T-helper 2 cell (primary cell): ENCODE measurements at places on chromosomes 4 and X.
A peak's percentile ranks its signal among the peaks of the same experiment; 100 is the strongest.

DNA sequence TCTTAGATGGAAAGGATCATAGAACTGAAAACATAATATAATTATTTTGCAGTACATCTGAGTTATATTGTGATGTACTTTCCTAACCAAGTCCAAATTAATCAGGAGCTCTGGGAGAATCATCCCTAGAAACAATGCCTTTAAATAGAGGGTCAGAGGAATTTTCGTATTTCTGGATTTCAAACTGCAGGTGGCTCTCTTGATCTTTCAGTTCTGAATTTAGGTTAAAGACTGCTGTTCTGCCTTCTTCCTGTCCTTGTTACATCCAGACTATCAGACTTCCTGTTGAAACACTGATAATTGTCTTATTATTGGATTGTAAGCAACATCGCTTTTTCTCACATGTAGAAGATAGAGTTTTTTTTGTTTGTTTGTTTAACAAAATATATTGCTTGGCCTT, 142.7 kb downstream of the RPA4 start:
- no peak for DNase-seq

DNA sequence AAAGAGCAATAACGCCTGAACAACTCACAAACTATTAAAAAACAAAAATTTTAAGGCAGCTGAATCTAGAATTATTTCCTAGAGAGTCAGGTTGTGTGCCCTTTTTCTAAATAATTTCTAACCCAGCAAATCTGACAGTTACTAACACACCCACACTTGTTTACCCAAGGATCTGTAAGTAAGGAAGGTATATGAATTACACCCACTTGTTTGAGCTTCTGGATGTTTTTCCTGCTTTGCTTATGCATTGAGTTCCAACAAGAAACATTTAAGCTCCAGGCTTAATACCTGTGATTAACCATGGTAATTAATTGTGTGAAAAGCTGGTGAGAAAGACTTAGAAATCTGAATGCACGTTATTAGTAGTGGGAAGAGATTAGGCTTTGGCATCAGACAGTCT, 1.5 kb downstream of the NIPAL1 start:
- DNase-seq: no peak

DNA sequence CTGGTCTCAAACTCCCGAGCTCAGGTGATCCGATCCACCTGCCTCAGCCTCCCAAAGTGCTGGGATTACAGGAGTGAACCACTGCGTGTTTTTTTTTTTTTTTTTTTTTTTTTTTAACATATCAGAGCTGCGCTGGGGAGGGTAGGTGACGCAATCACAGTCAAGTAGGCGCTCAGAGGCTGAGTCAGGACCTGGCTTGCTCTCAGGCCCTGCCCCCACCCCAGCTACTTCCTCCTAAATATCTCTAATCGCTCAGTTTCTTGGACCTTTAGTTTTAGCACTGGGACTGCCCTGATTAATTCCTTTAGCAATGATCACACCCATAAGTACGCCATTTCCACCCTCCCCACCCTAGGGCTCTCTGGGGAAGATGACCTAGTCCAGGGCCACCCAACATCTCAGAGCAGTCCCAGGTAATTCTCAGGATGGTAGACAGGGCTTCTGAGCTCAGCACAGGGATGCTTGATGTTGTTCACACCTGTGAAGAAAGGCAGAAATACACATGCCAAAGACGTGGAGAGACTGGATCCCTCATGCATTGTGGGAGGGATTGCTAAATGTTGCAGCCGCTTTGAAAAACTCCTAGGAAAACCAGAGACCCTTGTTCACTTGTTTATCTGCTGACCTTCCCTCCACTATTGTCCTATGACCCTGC, 50.2 kb downstream of the DDX3X start:
- DNase-seq: no peak

- DNase-seq: no peak
Measured at GRCh38 chr4:36394352-36394903, 113.0 kb downstream of the DTHD1 start.

- DNase-seq: no peak
Measured at GRCh38 chr4:101200561-101200960, 146.8 kb downstream of the PPP3CA start.

- DNase-seq: peak; percentile 84
Measured at GRCh38 chr4:98260579-98261404, at the start of gene RAP1GDS1. Gene RAP1GDS1, plus strand, starts transcription at chr4:98261384. Its CDS starts 182 bp downstream, at chr4:98261566.

- DNase-seq: peak; percentile 35
Measured at GRCh38 chr4:77072195-77072753, 3.5 kb downstream of the CCNI start.

GRCh38 chrX:118528071-118528737, 32.6 kb downstream of the DOCK11 start:
- DNase-seq: peak; percentile 16

DNA sequence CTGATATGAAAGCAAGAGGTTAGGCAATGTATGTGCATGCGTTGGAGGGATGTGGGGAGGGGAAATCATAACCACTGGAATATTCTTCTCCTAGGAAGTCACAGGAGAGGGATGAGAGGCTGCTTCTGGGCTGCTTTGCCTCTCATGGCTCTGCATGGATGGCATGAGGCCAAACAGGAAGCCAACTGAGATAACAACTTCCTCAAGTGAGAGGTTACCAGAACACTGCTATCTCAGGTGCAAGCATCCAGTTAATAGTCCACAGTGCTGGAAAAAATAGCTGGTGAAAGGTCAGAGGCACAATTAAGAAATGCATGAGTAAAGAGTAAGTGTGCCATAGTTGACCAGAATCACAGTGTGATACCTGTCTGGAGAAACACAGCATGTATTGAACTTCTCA, 113.3 kb downstream of the ELOVL6 start:
- DNase-seq: no peak

DNA sequence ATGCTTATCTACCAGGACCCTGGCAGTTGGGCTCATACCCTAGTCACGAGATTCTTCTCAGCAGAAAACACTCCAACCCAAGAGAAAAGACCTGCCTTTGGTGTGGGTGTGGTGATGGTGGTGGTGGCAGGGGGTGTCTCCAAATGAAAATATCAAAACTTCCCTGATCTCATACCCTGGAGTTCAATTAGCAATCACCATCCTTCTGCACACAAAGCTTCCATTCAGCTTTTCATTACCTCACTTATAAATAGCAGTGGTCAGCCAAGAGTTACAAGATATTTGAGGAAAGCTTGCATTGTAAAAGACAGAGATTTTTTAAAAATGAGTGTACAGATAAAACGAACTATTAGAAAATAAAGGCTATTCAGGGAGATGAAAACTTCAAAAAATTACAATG, 580.8 kb upstream of the MAGEB2 start:
- DNase-seq: no peak

- DNase-seq: no peak
Measured at GRCh38 chr4:47704693-47705325, 133.1 kb downstream of the CORIN start.

DNA sequence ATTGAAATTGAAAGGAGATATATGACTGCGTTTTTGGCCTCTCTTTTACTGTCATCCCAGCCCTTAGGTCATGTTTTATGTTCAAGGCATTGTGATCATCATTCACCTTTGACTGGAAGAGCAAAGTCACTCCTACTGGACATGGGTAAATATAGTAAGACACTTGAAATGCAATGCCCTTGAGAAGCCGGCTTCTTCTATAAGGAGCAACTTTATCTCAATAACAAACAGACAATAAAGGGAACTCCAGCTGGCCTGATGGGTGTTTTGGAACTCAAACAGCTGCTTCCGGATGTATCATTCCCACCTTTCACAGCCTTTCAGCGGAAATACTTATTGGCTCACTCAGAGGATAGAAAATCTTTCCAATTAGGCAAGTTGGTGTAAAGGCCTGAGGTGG, 65.1 kb upstream of the C4orf54 start:
- no peak for DNase-seq

GRCh38 chr4:173191623-173192041, 23.0 kb downstream of the GALNT7 start:
- DNase-seq: no peak

DNA sequence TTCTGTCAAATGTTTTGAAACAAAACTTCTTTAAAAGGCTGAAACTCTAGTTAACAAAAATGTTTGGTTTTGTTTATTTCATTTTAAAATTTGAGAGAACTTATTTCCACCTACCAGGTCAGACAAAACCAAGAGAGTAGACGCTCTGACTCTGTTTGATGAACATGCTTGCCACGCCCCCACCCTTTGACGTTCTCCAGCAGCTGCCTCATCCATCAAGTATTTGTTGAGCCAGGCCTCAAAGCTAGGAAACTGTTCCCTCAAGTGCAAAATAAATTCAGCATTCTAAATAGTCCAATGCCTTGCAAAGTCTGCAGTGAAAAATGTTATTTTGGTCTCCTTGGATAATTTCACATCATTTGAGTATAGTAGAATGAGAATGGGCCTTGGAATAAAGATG, 121.6 kb downstream of the GUCY2F start:
- DNase-seq: no peak

DNA sequence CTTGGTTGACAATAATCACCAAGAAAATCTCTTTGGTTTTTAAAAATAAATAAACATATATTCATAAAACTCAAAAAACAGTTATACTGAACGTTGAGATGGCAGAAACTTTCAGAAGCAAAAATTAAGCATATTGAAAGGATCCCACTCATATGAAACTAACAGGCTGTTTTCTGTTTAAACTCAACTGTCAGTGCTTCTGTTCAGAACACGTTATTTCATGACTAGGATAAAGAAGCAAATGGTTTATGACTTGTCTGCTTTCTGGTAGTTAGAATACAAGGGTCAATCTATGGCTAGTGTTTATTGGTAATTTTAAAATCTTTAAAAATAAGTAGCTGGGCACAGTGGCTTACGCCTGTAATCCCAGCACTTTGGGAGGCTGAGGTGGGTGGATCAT, 4.1 kb downstream of the GPR82 start:
- no peak for DNase-seq

DNA sequence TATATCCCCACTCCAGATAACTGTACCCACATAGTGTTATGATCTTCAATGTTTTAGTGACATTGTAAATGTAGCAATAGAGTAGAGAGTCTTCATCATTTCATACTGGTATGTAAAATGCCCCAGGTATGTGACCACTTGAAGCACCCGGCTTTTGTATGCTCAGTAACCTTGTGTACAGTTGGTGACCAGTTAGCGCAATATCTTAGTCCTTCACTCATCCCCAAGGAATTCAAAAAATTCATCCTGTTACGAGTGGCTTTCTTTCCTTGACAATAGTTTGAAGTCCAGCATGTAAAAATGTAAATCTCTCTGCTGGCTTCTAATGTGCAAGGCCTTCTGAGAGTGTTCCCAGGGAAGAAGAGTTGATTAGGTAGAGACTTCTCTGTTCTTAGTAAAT, 145.6 kb downstream of the ARX start:
- no peak for DNase-seq

DNA sequence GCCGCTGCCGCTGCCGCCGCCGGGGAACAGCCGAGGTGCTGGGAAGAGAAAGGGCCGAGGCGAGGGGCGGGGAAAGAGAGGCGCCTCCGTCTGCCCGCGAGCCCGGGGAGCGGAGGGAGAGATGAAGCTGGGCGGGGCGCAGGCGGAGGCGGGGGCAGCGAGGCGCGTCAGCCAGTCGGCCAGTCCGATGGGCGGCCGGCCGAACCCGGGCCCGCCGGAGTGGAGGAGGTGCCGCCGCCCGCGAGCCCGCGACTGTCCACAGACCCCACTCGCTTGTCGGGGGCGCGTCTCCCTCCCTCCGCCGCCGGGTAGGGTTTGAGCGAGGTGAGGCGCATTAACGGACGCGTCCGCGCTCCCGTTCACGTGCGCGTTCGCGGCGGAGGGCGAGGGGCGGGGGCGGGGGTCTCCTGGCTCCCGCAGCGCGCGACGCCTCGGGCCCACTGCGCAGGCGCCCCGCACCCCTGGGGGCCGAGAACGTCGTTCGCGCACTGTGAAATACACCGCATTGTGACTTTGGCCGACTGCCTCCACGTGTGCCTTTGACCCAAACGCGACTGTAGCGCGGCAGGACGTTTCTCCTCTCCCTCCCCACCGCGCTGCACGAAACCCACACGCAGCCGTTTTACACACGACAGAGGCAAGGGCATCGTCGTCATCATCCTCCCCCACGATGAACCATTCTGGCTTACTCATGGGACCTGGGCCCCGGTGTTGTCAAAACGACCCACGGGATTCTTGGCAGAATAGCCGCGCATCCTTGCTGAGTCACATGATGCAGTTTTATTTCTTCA, at the start of gene NUDT11:
NUDT11 (minus strand) TSS at position 92 of the 791 bp plus-strand sequence. CDS start 148 bp downstream, outside the sequence.
- peak; percentile 61 for DNase-seq

- DNase-seq: no peak
Measured at GRCh38 chr4:150065740-150066139, 12.5 kb upstream of the DCLK2 start.

- DNase-seq: peak; percentile 43
Measured at GRCh38 chr4:184282251-184282713, 64.6 kb upstream of the ENPP6 start.
